NCI-H1105 (cell line): ENCODE measurements at places on chromosomes 6 and 20.

DNA sequence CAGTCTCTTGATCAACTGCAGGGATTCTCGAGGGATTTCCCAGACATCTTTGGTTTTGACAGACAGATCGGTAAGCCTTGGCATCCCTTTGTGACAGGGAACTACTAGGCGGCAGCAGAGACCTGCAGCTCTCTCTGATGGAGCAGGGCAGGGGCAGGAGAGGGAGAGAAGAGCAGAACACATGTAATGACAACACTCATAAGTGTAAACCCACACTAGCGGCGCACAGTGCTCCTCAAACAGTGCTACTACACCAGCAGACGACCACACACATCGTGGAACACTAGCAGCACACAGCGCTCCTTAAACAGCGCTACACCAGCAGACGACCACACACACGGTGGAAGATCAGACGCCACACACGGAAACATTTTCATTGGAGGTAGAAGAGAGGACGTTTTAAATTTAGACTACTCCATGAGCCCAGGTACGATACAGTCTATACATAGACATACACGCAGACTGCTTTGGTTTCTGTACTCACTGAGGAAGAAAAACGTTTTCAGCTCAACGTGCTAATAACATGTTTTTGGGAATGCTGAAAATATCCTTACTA lies 94.5 kb upstream of the TRAF3IP2 start:
- no peak for DNase-seq

- DNase-seq: no peak
Measured at GRCh38 chr6:43729537-43729936, 40.5 kb upstream of the VEGFA start.

- no peak for DNase-seq
Measured at GRCh38 chr6:36160147-36160760, 29.9 kb downstream of the MAPK13 start.

DNA sequence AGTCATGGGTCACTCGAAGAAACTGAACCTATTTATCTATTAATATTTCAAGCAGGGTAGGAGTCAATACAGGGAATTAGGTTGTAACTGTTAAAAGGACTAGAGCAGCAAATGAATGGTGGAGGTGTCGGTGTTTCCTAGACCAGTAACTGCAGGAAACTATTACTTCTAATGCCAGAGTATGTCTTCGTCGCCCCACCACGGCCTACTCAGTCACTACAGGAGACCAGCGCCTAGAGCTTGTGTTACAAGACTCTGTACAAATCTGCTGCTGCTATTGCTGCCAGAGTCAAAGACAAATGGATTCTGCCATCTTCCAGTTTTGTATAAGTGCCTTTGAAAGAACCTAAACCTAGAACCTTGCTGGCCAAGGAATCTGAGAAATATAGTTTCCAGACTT lies 343.9 kb downstream of the SOX4 start:
- DNase-seq: no peak

DNA sequence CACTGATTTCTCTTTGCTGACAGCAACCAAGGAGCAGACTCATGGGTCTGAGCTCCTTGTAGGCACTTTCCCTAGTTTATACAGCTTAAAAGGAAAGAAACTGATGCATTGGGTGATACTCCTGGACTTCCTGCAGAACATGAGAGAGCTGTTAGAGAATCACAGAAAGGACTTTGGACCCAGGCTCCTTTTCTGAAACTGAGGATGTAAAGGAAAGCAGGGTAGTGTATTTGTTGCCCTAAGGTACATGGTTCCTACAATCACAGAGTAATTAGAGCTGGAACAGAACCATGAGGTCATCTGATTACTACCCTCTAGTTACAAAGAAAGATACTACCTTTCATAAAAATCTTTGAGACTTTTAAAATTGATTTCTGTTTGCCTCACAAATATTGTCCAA lies 477.1 kb upstream of the SPTLC3 start:
- DNase-seq: no peak

- DNase-seq: no peak
Measured at GRCh38 chr6:162090734-162091133, 636.8 kb downstream of the PRKN start.

DNA sequence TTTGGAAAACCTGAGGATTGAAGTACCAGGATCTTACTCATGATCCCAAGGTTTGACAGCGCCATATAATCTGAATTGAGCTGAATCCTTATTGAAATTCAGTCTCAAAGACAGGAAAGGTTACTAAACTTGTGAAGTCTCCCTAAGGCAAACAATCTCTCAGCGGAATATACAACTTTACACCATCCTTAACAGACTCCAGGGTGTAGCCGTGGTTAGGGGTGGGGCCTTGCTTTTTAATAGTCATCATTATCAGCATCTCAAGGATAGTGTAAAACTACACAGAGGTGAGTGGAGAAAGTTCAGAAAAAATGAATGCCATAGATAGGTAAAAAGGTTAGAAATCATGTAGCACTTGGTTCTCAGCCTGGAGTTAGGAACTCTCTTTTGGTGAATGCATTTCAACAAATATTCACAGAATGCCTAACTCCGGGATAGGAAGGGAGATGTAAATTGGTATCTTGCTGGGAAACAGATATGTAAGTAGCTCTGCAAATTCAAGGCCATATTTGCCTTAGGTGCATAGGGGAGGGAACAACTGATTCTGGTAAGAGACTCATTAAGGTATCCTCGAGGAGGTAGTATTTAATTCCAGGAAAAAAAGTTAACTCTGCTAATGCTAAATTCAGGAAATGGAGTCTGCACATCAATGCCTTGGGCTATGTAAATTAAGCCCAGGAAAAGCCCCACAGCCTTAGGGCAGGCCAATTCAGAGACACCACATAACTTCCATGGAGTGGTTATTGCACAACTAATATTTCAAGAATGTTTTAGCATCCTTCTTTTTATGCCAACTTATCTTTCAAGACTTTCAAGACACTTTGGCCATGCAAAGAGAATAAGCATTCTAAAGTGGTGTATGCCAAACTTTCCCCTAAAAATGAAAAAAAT lies 61.6 kb downstream of the SNAP25 start:
- DNase-seq: no peak

DNA sequence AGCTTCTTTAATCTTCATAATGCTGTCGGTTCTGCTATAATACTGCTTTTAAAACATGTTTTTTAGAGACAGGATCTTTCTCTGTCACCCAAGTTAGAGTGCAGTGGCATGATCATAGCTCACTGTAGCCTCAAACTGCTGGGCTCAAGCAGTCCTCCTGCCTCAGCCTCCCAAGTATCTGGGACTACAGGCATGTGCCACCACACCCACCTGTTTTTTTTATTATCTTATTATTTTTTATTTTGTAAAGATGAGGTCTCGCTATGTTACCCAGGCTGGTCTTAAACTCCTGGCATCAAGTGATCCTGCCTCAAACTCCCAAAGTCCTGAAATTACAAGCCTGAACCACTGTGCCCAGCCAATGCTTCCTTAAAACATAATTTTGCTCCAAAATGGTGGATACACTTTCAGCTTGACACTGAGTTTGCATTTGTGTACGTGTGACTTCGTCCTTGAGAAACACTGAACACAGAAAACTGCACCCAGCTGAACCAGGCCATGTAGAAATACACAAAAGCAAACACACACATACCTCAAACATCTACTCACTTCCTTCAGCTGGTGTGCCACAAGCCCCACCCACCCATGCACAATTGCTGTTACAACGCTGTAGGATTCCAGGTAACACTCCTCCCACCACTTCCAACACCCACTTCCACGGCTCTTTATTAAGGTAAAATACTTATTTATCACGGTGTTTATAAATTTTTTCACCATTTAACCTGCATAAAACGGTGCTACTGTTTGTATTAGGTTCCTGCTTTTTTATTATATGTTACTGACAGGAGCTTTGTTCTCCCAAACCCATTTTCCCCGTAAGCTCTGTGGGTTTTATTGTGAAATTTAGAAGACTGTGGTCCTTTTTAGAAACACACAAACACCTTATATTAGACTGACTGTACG lies 109.1 kb downstream of the TSHZ2 start:
- no peak for DNase-seq
